NCI-H1694 treated with DMSO at 0.1 percent for 48 hours (cell line): ENCODE measurements at places on chromosomes 2 and 18.

GRCh38 chr2:231525248-231526163, 4.7 kb downstream of the NMUR1 start:
- DNase-seq = no peak

DNA sequence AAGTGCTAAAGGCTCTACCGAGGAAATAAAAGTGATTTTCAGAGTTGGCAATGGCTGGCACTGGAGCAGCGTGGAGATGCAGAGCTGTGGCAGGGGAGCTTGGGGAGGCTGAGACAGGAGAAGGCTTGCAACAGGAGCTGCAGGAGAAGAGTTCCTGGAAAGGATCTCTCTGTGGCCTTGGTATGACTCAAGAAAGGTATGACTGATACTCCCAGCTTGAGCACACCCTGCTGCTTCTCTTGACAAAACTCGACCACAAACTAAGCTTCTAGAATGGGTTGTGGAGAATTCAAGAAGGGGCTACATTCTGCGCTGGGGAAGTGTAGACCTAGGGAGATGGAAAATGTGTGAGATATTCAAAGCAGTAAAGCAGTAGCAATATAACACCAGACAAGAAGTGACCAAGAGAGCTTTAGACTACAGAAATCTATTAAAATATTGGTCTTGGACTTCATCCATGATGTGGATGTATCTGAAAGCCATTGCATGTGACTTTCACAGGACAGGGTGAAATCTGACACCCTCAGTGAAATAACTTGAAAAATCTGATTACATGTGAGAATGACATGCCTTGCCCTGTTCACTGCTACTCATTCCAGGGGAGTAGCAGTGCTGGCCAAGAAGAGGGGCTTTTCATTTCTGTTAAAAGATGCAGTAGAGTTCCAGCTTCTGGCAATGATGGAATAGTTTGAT, 41.5 kb downstream of the SUCLG1 start:
- no peak for DNase-seq

GRCh38 chr2:12391116-12391515, 325.6 kb upstream of the TRIB2 start:
- no peak for DNase-seq

GRCh38 chr2:63048367-63049171, 2.1 kb upstream of the OTX1 start:
- DNase-seq = no peak

GRCh38 chr2:225889452-225889851, 489.9 kb downstream of the NYAP2 start:
- peak; percentile 59 for DNase-seq

GRCh38 chr2:8993196-8993901, 10.1 kb downstream of the MBOAT2 start:
- no peak for DNase-seq

DNA sequence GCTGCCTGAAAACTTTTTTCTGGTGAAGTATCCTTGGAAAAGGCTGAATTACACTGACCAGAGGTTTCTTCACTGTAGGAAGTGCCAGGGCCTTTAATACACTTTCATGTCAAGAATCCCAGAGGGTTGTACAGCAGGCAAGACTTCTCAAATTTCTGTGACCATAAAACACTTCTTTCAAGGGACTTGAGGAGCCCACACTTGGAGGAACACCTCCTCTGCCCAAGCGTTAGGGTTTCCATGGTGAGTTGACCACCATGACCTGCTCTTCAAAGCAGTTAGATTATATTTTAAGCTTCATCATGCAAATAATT, 12.9 kb upstream of the SALL3 start:
- DNase-seq = no peak

DNA sequence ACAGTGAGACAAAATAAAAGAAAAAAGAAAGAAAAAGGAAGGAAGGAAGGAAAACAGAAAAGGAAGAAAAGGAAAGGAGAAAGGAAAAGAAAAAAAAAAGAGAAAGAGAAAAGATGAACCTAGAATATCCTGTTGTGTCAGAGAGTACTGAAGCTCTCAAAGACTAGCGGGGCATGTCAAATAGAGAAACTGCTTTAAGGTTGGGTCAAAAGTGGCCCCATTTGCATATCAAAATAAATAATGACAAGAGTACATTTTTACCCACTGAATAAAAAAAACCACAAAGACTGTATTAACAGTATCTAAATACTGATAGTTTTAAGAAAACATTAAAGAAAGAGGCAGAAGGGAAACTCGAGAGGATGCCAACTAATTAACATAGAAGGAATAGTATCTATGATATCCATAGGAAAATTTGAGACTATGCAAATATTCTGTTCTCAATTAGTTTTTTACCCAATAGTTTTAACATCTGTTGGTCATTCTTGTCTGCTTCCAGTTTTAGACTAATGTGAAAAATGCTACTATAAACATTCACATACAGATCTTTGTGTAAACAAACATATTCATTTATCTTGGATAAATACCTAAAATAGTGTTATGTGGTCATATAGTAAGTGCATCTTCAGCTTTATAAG, 53.2 kb downstream of the SFXN5 start:
- no peak for DNase-seq

- no peak for DNase-seq
These were observed 391.1 kb downstream of the TNS1 start for GRCh38 chr2:217611626-217612127.

GRCh38 chr2:150141226-150142001, 346.1 kb downstream of the RND3 start:
- DNase-seq = no peak

DNA sequence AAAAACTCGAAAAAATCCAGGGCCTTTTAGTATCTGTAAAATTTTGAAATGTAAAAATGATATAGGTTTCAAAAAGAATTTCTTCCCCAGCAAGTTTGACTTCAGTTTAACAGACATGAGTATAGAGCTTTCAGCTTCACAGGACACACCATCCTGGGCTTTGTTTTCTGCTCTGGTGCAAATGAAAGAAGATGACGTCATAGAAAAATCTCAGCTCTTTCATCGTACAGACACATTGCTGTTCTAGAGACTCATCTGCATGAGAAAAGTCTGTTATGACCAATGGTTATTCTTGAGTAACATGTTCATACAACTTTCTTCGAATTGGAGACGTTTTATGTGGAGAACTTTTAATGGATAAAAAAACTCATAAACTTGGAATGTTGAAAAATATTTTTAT, 111.7 kb upstream of the DYNAP start:
- DNase-seq = no peak

DNA sequence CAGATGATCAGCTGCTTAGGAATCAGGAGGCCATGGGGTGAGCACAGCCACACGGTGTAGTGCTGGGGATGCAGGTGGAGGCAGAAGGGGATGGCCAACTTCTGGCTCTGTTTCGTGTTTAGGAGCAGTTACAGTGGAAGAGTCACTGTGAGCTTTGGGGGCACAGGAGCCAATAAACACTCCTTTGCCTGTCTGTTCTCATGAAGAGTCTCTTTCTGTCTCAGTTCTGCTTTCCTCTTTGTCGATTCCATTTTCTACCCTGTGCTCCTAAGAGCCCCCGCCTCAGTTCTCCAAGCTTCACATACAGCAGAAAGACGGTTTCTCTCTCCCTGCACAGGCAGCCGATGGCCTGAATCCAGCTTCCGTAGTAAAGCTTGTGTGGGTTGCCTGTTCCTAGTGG, 21.0 kb upstream of the RRM2 start:
- no peak for DNase-seq

DNA sequence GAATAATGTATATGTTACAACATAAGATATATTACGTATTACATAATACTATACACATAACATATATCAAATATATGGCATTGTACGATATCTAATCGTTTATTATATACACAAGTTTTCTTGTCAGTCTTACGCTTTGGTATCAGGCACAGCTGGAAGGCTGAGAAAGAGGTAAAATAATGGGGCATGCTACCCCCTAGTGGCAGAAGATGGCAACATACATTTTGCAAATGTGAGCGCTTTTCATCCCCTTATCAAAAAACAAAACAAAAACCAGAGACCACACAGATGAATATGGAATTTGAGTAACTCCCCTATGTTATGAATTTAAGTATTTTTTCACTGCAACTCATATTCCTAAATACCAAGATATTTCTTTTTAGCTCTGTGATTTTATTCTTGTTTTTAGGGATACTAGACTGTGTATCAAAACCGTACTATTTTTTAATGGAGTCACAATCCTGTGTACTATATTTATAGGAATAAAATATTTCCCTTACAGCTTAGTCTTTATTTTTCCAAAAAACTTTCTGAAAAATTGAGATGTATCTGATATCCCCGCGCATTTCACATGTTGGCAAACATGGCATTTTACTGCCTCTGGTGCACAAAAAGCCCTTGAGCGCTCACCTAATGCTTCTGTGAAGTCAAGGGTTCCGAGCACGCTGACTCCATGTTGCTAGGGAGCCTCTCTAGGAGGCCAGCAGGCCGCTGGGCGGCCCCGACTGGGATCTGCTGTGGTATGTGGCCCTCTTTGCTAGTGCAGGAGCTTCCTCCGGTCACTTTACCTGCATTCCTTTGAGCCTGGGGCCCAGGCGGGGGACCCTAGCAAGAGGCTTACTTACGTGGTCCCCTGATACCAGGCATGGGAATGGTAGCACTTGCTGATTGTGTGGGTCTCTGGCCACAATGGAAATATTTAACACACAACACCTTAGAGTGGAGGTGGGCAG, 62.5 kb downstream of the SLC4A3 start:
- DNase-seq = peak; percentile 68

GRCh38 chr2:85485815-85486214, 53.2 kb upstream of the MAT2A start:
- no peak for DNase-seq

- DNase-seq = peak; percentile 79
These were observed 330.2 kb upstream of the FANCL start for GRCh38 chr2:58571181-58571852.

- DNase-seq = no peak
These were observed 64.8 kb upstream of the RND3 start for GRCh38 chr2:150552041-150552820.

DNA sequence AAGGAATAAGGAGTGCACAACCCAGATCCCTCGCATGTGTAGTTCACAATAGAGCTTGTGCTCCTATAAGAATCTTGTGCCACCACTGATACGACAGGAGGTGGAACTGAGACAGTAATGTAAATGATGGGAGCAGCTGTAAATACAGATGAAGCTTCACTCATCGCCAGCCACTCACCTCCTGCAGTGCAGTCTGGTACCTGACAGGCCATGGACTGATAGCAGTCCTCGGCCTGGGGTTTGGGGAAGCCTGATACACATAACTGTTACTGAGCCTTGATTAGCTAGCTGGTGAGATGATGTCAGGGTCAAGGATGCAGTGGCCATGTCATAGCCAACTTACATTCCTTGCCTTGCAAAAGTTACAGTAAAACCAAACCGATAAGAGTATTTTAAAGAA, 376.6 kb downstream of the NBAS start:
- no peak for DNase-seq

DNA sequence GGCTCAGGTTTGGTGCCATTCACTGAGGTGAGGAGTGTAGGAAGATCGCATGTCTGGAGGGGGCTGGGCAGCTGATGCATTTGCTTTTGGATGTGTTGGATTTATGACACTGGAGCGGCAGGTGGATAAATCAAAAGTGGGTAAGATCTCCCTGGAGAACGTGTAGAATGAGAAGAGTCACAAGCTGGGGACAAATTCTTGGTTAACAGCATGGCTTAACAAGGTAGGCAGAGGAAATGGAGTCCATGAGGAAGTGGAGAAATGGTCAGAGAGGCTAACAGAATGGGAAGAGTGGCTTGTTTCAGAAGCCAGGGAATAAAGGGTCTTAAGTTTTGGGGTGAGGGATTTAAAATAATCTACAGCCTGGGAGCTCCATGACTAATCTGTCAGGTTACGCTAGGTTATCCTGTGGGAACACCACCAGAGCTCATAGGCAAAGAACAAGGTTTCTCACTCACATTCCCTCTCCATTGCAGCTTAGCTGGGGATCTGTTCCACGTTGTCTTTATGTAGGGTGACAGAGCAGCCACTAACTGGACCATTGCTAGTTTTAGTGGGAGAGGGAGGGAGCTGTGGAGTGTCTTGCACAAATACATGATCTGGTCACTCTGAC, 12.8 kb downstream of the TSN start:
- DNase-seq = no peak

- DNase-seq = no peak
These were observed 246.0 kb downstream of the PARD3B start for GRCh38 chr2:204791230-204791629.

DNA sequence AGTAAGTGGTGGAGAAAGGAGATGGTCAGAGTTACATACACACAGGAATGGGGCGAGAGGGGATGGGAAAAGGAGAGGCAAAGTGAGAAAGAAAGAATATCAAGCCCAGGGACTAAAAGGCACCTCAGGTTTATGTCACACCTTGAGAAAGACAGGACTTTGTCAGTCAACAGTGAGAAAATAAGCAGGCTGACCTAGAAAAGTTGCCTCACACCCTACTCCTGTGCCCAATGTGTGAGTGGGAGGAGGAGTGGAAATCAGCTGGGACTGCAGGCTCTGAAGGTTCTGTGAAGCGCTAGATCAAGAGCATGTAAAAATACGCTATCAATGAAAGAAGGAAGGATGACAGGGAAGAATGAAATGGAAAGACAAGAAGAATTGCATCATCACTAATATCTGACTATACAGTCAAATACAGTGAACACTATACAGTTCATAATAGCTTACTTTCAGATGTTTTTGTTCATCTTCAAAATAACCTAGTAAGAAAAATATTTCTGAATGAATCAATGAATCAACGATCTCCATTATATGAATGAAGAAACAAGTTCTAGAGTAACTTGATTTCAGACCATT, 10.7 kb downstream of the VPS54 start:
- DNase-seq = no peak

GRCh38 chr2:60565472-60565871, 12.0 kb upstream of the BCL11A start:
- DNase-seq = peak; percentile 41

DNA sequence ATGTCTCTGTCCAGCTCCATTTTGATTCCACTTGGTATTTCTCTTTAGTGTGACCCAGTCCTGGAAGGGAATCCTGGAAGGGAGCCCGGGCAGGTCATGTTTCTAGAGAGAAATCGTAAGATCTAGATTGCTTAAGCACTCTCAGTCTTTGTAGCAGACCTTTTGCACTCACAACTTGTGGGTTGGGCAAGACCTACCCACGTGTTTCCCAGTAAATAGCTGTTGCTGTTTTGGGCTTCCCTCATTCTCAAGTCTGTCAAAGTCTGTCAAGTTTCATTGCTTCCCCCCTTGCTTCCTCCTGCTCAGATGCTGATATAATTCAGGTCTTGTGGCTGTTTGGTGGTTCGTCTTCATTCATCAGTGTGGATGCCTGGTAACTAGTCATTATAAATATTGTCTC, 17.4 kb upstream of the NEMP2 start:
- no peak for DNase-seq
